NCI-H526 treated with DMSO at 0.1 percent for 48 hours (cell line): ENCODE measurements at places on chromosomes 11 and 22.

DNA sequence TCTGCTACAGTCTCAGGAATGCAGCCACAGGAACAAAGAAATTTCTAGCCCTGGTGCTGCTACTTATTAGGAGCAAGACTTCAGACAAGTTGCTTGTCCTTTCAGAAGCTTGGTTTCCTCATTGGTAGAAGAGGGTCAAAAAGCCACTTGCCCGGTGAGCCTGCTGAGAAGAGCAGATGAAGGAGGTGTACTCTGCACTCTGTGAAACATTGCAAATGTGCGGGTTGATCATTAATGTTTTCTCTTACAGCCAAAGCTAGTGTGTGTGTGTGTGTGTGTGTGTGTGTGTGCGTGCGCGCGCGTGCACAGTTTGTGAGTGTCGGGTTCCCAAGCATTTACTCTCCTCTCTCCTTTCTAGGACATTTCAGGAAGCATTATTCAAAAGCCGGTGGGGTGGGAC, 86.3 kb upstream of the NNMT start:
- DNase-seq, result no peak

GRCh38 chr22:34973926-34974325, 92.0 kb upstream of the ISX start:
- no peak for DNase-seq

GRCh38 chr11:112115386-112115785, 28.7 kb downstream of the SDHD start:
- DNase-seq, result no peak

GRCh38 chr11:122741613-122742300, 86.2 kb downstream of the UBASH3B start:
- no peak for DNase-seq

GRCh38 chr11:113363406-113363805, 24.2 kb upstream of the ANKK1 start:
- no peak for DNase-seq

- DNase-seq, result no peak
These were observed 15.6 kb upstream of the THY1 start for GRCh38 chr11:119438599-119438998.

DNA sequence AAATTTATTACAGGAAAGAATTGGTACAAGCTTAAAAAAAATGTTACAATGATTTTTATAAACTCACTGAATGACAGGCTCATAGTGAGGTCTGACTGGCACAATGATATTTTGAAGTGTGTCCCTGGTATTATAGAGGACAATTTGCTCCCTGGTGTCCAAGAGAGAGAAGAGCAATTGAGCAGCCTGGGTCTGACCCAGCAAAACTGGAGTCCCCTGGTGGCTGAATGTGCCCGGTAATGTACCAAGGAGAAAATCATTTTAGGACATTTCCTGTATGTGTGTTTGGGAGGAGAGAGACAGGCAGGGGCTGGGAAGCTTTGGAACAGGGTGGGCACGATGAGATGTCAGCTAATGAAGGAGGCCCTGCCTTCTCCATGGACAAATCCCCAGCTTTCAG, 125.3 kb downstream of the APOL5 start:
- peak; percentile 4 for DNase-seq

- DNase-seq, result no peak
These were observed 32.7 kb downstream of the P4HA3 start for GRCh38 chr11:74278721-74279161.

DNA sequence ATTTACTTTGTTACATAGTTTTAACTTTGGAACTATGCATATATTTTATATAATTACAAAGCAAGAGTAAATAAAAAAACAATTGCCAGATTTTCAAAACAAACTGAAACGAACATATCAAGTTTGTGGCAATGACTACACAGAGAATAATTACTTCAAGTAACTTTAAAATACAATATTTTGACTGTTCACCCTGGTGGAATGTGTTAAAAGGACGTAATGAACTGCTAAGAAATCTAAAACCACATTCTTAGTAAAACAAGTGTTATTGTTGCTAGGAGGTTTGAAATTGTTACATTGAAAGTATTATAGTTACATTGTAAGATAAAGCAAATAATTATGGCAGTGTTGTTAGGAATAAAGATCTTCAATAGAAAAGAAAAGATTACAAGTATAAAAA, 71.4 kb downstream of the SFI1 start:
- DNase-seq, result no peak

DNA sequence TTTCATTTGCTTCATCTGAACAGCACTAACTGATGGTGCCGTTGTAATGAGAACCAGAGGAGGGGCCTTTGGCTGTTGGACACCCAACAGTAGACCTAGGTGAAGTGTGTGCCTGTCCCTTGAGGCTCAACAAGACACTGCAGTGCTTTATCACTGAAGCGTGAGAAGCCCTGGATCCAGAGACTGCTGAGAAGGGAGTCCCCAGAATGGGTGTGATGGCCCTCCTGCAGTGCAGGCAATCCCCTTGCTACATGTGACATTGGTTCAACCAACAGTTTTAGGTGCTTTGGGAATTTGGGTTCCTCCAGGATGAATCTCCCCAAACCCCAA, 125.6 kb downstream of the BRD1 start:
- no peak for DNase-seq

DNA sequence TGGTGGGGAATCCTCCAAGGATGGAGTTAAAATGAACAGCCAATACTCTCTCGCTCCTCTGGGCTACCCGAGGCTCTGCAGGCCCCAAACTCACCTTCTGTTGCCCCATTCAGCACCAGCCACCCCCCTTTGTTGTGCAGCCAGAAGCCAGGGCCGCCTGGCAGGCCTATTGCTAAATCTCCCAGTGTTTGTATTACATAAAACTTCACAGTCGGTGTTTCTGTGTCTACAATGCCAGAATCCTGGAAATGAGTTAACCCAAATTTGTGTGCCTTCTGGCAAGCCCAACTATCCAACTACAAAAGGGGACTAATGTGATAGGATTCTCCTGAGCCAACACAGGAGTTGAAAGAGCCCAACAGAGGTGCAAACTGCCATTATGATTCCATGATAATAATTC, 9.3 kb downstream of the KCNJ5 start:
- DNase-seq, result no peak

DNA sequence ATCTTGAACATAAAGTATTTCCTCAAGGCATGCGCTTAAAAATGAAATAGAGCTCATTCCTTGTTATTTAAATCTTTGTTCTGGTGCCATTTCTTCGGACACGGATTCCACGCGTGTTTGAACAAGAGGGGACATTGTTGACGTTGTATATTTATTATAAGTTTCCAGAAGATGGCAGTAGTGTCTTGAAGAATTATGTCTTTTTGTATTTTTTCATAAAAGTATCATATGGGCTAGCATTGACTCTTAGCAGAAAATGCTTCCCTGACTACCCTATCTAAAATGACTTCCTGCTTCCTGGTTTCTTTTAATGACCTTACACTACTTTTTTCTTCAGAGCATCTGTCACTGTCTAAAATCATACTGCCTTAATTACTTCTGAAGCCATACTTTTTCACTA, 20.4 kb downstream of the BIRC2 start:
- peak; percentile 20 for DNase-seq

DNA sequence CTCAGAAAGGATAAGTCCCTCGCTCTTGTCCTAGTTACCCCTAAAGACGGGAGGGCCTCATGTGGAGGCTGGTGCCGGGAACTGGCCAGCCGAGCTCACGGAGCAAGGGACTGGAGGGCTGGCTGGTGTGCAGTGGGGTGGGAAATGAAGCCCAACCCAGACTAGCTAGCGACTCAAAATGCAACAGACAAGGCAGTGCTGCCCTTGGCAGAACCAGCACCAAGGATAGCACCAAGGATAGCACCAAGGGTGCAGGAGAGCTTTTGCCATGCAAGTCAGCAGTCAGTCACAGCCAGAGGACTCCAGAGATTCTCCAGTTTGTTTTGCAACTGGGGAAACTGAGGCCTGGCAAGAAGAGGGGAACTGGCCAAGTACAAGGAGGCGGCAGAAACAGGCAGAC, 6.5 kb upstream of the BATF2 start:
- DNase-seq, result no peak

DNA sequence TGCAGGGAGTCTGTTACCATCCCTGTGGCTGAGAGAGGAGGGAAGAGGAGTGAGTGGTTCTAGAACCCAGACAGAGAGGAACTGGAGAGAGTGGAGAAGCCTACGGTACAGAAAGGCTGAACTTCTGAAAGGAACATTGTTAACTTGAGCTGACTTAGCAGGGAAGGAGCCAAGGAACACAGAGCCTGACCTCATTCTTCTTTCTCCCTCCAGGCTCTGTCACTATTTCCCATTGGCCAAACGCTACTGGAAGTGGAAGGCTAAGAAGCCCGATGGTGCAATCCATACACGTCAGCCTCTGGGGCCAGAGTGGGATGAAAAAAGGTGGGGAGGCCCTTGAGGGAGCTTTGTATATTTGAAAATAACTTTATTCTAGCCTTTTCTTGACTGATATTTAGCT, 16.5 kb upstream of the WT1 start:
- DNase-seq, result no peak

DNA sequence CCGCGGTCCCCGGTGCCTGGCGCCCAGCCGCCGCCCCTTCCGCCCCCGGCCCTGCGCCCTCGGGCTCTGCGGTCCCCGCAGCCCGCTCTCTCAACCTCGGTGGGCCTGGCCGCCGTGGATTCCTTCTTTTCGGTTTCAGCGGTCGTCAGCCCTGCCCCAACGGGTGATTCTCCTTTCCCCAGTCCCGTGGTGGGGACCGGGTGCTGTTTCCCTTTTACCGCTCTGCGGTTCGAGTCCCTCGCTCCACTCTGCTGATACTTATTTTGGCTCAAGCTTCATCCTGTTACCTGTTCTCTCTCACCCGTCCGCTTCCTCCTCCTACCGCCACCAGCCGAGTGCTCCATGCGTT, 494 bp downstream of the ZDHHC5 start:
- no peak for DNase-seq

- no peak for DNase-seq
These were observed 13.4 kb downstream of the NADSYN1 start for GRCh38 chr11:71466358-71466757.

- no peak for DNase-seq
These were observed 131.1 kb upstream of the OPCML start for GRCh38 chr11:133663135-133663985.

GRCh38 chr11:66417000-66417399, 3.8 kb upstream of the NPAS4 start:
- no peak for DNase-seq
